ENCODE measurements at places on chromosomes 2 and 18.

DNA sequence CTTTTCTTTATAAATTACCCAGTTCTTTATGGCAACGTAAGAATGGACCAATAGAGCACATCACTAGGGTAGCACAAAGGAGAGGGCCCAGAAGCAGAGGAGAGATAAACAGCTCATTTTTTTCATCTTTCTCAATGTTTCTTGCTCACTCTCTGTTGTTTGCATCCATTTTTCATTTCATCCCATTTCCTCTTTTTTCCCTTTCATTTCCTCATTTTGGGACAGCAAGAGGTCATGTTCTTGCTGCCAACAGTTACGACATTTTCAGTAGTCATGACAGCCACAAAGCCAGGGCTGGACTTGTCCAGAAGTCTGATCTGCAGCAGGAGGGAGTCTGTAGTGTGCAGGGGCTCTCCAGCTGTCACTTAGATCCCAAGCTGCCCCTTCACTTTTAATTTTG is 52.7 kb upstream of the CYP1B1 start:
- no peak for DNase-seq

- no peak for DNase-seq
Measured at GRCh38 chr2:80461505-80462197, 157.1 kb upstream of the LRRTM1 start.

- DNase-seq = no peak
Measured at GRCh38 chr2:103784261-103784660, 1022.4 kb downstream of the TMEM182 start.

DNA sequence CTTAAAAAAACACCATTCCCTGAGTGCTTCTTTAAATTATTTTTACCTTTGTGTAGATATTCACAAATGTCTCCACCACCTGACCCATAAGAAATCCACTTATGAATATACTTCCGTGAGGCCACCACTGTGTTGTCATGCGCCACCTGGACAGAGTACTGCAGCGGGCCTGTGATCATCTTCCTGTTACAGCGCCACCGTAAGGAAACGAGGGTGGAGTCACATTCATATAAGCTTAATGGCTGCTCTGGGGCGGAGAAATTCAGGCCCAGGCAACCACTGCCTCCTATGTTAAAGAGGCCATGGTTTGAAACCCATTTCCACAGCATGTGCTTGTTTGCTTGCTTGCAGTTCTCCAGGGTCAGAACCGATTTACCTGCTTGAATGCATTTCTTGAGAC is 17.7 kb downstream of the PLA2R1 start:
- DNase-seq = no peak

DNA sequence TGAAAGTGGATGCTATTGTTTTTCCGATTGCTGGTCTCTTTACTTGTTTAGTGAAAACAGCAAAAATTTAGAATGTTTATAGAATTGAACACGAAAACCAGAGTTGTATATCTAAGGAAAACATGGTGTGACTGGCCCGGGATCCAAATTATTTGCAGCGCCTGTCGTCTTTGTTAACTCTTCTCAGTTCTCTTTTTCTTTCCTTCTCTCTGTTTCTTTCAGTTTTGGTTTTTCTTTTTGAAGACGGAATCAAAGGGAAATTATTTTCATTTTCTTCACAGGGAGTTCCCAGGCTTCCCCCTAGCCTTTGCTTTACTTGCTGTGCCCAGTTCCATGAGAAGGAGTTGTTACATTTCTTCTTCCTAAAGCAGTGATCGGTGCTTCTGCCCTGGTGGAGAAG is 76.0 kb downstream of the AGAP1 start:
- no peak for DNase-seq

GRCh38 chr2:229780856-229781773 is 66.8 kb upstream of the DNER start:
- no peak for DNase-seq

GRCh38 chr18:53739700-53740099 is 484.8 kb downstream of the MBD2 start:
- no peak for DNase-seq

GRCh38 chr2:237691029-237691907 is 63.9 kb downstream of the LRRFIP1 start:
- no peak for DNase-seq

DNA sequence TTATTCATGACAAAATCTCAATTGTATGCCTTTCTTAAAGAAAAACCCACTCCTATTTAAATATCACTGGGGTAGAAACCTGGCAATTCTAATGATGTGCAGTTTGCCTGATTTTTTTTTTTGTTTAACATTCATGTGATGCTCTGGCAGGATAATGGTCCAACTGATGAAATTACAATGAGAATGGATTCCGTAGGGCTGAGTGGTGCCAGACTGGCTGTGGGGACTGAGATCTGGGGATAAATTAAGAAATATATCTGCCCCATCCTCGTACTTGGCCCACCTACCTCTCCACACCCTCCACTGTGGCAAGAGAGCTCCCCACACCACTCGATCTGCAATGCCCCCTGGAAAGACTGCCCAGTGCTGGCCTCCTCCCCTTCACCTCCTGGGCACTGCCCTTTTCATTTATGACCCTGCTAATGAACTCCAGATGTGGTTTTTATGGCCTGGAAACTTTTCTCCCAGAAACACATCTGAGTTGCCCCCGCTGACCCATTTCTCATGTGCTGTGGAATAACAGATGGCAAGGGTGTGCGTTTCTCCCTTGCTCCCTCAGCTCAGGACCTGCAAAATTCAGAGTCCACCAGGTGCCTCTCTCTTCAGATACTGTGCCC is 33.0 kb upstream of the RPL37A start:
- no peak for DNase-seq

DNA sequence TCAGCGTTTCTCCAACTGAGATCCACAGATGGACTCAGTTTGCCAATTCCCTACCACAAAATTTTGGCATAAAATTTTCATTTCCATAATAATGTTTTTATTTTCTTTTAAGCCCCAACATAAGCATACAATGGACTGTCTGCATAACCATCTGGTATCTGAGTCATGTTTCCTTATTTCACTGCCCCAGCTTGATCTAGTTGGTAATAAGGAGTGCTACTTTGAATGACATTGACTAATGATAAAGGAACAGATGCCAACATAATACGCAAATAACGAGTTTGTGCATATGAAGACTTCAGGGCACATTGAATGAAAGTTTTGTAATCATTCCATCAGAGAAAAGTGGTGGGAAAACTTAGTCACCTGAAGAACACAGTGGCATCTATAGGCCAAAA is 8.8 kb upstream of the MBD2 start:
- DNase-seq = no peak

GRCh38 chr18:3920832-3921231 is 470.9 kb downstream of the TGIF1 start:
- no peak for DNase-seq

DNA sequence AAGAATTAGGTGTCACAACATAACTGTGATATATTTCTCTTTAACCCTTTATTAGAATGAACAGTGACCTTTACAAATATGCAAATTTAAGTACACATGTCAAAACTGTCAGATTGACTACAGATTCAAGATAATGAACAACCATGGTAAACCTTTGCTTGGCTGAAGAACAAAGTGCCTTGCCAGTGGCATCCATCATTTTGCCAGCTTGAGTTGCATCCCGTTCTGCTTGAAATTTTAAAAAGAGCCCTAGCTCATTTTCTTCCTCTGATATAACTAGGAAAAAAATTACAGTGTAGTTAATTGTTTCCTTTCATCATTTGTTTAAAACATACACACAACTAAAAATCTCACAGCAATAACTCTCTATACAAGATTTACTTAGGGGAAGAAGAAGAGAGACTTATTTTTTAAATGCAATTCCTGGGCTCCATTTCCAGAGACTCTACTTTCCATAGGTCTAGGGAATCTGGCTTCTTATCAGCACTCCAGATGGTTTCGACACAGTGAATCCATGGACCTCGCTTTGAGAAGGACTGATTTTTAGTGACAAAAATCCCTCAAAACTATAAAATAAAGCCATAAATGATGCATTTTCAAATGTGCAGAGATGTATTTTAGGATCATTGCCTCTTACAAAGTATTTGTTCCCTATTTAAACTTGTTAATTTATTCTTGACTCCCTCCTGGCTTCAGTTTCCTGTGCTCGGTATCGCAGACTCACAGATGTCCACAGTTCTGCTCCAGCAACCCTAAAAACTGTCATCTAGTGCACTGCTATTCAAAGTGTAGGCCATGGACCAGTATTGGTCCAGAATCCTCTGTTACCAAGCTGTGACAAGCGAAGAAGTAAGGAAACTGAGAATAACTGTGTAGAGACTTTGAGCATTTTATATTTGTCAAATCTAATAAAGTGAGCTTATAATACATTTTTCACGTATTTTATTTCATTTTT is 50.1 kb downstream of the ICA1L start:
- DNase-seq = no peak

DNA sequence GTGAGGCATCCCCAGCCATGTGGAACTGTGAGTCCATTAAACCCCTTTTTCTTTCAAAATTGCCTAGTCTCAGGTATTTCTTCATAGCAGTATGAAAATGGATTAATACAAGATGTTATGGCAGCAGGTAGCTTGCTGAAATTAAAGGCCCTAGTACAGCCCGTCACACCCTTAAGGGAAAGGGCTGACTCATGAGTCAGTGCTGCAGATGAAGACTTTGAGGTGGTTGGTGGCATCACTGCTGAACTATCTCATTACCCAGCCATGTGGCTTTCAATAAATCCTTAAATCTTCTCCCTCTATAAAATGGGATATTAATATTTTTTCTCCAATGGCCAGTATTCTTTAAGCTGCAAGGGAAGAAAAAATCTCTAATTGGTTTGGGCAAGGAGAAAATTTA is 226.1 kb upstream of the CCDC68 start:
- no peak for DNase-seq

DNA sequence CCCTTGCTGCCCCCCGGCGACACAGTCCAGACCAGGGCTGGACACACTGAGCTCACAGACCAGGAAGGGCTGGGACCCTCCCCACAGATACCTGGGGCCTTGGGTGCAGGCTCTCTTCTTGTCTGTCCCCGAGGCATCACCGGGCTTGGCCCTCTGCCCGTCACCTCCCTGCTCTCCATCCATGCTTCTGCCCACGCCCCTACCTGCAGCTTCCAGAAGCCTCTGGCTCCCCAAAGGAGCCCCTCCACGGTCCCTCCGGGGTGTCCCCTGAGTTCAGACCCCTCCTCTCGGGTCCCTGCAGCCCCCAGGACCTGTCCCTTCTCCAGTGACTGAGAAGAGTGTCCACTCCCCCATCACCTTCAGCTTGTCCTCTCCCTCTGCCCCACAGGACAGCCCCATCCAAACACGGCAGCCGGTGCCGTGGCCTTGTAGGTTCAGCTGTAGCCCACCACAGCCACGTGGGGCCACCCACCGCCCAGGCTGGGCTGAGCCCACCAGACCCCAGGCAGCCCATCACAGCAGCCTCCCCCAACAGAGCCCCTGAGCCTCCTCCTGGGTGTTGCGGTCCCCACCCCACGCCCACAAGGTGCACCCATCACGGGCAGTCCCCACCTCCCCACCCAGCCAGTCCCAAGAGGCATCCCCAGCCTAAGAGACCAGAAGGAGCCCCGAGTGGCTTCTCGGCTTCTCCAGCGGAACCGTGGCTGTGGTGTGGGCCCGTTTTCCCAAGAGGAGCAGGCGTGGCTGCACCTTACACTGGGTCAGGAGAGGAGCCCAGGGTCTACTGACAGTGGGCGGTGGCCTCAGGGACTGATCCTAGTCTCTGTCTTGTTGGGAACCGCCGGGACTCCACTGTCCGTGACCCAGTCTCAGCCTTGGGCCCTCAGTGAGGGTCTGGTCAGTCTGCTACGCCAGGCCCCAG is 53.1 kb downstream of the RAMP1 start:
- DNase-seq = no peak

DNA sequence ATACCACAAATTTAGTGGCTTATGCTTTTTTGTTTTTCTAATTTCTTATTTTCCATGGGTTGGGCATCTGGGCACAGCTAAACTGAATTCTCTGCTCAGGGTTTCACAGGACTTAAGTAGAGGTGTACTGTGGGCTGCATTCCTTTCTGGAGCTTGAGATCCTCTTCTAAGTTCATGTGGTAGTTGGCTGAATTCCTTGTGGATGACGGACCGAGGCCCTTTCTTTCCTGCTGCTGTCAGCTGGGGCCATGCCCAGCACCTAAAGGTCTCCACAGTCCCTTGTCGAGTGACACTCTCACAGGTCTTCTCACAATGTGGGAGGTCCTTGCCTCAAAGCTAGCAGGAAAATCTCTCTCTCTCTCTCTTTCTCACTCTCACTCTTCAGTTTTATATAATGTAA is 433.5 kb upstream of the LRATD1 start:
- DNase-seq = no peak

- DNase-seq = no peak
Measured at GRCh38 chr2:48088994-48089393, 182.7 kb upstream of the FBXO11 start.

DNA sequence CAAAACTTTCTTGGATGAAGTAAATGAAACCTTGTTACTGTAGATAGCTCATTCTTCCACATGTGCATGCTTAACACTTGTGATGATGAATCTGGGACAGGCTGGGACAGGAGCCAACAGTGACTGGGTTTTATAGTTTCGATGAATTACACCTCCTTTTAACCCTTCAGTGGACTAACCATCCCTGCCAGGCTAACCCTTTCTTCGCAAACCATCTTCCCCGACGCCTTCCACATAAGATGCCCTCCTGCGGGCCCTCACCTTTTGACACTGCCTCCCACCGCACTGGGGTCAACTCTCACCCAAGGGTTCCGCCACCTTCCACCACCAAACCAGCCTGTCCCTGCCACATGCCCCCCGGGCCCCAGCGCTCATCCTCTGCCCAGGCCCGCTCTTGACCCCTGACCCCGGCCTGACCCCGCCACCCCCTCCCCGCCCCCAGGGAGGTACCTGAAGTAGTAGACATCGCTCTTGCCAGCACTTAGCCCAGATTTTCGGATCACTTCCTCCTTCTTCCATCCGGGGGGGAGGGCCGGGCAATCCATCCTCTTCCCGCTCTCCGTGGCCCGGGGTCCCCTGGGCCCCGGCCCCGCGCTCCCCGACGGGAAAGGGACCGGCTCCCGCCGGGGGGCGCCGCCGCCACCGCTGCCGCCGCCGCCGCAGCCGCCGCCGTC is 764 bp downstream of the MBD2 start:
- DNase-seq = no peak

DNA sequence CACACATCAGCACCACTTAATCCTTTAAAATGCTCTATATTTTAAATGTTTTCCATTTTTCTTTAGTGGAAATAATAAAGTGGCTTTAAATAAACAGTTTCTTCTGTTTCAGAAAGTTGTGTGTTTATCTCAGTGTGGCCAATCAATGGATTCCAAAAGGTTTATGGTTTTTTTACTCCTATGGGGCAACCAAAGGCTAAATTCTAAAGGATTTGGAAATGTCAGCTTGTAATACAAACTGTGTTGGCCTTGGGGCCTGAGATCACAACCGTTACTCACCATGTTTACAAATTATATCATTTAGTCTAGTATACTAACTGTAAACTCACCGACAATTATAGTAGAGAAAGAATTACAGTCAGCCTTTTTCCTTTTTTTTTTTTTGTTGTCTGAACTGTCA is 827.2 kb downstream of the EPHA4 start:
- no peak for DNase-seq

DNA sequence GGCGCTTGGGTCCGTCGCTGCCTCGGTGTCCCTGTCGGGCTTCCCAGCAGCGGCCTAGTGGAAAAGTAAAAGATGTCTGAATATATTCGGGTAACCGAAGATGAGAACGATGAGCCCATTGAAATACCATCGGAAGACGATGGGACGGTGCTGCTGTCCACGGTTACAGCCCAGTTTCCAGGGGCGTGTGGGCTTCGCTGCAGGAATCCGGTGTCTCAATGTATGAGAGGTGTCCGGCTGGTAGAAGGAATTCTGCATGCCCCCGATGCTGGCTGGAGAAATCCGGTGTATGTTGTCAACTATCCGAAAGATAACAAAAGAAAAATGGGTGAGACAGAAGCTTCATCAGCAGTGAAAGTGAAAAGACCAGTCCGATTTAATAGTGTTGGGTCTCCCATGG is 8.0 kb downstream of the HES6 start:
- no peak for DNase-seq

GRCh38 chr2:6968319-6969100 is 51.3 kb downstream of the RNF144A start:
- no peak for DNase-seq

All from activated CD8-positive, alpha-beta memory T cell treated with anti-CD3 and anti-CD28 coated beads for 1 hour (primary cell).